Breast epithelium (tissue), 4 donors: ENCODE measurements at places on chromosomes 13 and 19. TPM values are rescaled to one million over a fixed set of nuclear protein-coding genes. Genes with fewer than 3 reads are reported as not detected.

The SERTM1 gene
- total RNA-seq, result 0.16 TPM

DNA sequence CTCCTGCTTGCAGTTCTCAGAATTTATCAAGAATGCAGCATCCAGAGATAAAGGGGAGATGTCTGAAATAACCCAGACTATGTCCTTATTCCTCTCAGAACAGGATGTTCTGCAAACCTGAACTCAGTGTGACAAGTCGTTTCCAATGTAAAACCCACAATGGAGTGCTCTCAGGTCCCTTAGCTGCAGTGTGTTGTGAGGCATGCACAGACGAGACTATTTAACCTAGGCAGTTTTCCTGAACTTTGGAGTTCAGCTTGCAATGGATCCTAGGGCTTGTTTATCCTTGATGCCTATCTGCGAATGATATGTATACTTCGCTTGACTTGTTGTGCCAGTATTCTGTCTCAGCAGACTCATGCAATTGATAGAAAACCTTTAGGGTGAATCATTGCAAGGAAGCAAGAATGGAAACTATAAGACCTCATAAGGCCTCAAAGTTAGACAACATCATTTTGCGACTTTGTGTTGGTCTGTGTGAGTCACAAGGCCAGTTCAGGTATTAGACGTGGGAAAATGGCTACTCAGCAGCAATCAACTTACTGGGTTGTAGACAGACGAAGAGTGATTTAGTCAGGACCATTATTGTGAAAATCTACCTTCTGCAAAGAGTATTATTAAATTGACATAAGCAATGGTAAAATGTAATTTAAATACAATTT is 2439.9 kb upstream of the PCDH20 start:
- no peak for DNase-seq
- no peaks in the 10 kb centered on the region for H3K4me1 ChIP-seq
- H3K27me3 ChIP-seq, result no peaks in the 10 kb centered on the region
- no peaks in the 10 kb centered on the region for H3K36me3 ChIP-seq
- H3K4me3 ChIP-seq, result no peak overlapping the region
- H3K27ac ChIP-seq, result no peak overlapping the region

The KLF1 gene
- not detected for total RNA-seq

The FAM216B gene
- total RNA-seq, result not detected

DNA sequence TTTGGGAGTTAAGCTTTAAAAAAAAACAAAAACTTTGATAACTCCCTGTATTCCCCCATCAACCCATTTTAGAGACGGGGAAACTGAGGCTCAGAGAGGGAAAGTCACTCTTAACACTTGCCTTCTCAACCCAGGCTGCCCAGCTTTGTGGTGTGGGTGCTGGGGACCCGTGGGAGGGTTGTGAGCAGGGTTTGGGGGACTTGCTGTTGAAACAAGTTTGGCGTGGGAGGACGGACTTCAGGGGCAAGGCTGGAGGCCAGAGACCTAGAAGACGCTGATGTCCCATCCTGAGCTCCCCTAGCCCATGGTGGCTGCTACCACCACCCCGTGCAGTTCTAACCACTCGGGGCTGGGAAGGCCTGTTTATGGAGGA is 747 bp upstream of the CACTIN start:
- no peak overlapping the region for H3K27ac ChIP-seq
- H3K27me3 ChIP-seq, result no peaks in the 10 kb centered on the region
- peaks cover 11% of the 10 kb centered on the region for H3K4me1 ChIP-seq
- H3K36me3 ChIP-seq, result no peaks in the 10 kb centered on the region

The CDX2 gene
- 0.33 TPM for total RNA-seq

- no peaks in the 10 kb centered on the region for H3K36me3 ChIP-seq
- no peaks in the 10 kb centered on the region for H3K27me3 ChIP-seq
- DNase-seq, result no peak
- no peaks in the 10 kb centered on the region for H3K4me1 ChIP-seq
- H3K4me3 ChIP-seq, result no peak overlapping the region
Measured at GRCh38 chr13:110886870-110887596, 27.8 kb downstream of the ANKRD10 start.

DNA sequence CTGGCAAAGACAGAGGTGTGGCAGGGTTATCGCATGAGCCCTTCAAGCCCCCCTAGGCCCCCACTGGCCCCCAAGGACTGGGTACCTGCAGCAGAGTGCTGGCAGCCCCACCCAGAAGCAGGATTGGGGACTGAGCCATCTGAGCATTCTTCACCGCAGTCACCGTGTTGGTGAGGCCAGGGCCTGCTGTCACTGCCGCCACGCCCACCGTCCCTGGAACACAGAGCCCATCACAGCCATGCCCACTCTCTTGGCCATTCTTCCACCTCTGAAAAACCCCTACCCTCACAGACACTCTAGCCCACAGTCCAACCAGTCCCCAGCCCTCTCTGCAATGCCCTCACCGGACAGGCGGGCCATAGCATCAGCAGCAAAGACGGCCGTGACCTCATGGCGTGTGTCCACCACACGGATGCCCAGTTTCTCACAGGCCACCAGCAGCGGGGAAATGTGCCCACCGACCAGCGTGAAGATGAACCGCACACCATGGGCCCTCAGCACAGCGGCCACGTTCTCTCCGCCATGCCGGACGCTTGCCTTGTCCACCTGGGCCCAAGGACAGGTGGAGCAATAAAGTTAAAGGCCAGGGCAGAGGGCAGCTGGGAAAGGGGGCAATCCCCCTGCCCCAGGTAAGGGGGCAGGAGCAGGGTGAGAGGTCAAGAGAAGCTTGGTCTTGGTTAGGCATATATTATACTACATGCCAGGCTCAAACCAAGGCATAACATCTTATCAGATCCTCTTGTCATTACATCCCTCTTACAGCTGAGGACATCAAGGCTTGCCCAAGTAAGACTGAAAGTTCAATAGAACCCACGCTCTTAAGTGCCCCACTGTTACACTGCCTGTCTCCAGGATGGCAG is 16.1 kb downstream of the SYDE1 start:
- H3K4me1 ChIP-seq, result peaks cover 9% of the 10 kb centered on the region
- no peak overlapping the region for H3K4me3 ChIP-seq
- H3K36me3 ChIP-seq, result peaks cover 3% of the 10 kb centered on the region
- peak overlapping the region; percentile 88 for H3K27ac ChIP-seq
- DNase-seq, result peak; percentile 48

DNA sequence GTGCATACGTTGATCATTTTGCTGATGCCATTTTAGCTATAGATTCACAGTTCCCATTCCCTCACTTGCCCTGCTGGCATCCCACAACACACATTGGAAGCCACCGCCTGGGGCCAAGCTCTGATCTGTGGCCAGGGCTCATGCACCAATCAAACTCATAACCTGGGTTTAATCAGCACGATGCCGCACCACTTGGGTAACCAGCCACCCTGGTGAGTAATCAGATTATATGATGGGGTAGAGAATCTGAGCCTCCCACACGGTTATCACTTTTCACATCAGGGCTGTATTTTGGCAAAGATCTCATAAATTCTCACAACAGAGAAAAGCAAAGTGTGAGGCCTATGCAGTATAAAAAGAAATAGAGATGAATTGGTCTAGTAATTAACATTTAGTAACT is 66.0 kb upstream of the TNFRSF19 start:
- no peak overlapping the region for H3K4me3 ChIP-seq
- no peak overlapping the region for H3K27ac ChIP-seq
- no peak for DNase-seq
- no peaks in the 10 kb centered on the region for H3K4me1 ChIP-seq
- H3K27me3 ChIP-seq, result no peaks in the 10 kb centered on the region
- no peaks in the 10 kb centered on the region for H3K36me3 ChIP-seq

GRCh38 chr19:49872245-49873128 is 4.7 kb downstream of the AKT1S1 start:
- no peak overlapping the region for H3K27ac ChIP-seq
- H3K36me3 ChIP-seq, result no peaks in the 10 kb centered on the region
- H3K27me3 ChIP-seq, result no peaks in the 10 kb centered on the region
- no peak overlapping the region for H3K4me3 ChIP-seq
- peaks cover 7% of the 10 kb centered on the region for H3K4me1 ChIP-seq

GRCh38 chr13:95533545-95534160 is 18.9 kb upstream of the CLDN10 start:
- no peak for DNase-seq
- H3K27ac ChIP-seq, result no peak overlapping the region

The SPACA4 gene
- not detected for total RNA-seq

DNA sequence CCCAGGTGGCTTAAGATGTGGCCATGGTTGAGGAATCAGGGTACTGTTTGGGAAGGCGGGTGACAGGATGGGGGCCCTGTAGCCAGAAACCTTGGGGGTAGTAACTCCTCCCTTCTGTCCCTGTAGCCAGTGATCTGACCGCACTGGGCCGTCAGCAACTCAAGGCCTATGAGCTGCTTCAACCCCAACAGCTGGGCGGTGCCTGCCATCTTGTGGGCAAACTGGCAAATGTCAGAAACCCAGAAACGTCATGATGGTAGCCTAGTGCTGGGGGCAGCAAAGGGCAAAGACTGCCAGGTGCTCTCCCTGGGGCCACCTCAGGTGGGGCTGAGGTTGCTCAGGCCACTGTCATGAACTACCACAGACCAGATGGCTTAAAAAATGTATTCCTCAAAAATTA is 3.5 kb downstream of the COPE start:
- H3K27ac ChIP-seq, result no peak overlapping the region
- no peak for DNase-seq
- H3K27me3 ChIP-seq, result no peaks in the 10 kb centered on the region
- peaks cover 7% of the 10 kb centered on the region for H3K4me1 ChIP-seq
- no peak overlapping the region for H3K4me3 ChIP-seq

GRCh38 chr13:28466151-28466550 is 28.8 kb downstream of the FLT1 start:
- H3K4me1 ChIP-seq, result no peaks in the 10 kb centered on the region
- H3K36me3 ChIP-seq, result no peaks in the 10 kb centered on the region
- no peaks in the 10 kb centered on the region for H3K27me3 ChIP-seq
- H3K27ac ChIP-seq, result no peak overlapping the region
- no peak overlapping the region for H3K4me3 ChIP-seq

DNA sequence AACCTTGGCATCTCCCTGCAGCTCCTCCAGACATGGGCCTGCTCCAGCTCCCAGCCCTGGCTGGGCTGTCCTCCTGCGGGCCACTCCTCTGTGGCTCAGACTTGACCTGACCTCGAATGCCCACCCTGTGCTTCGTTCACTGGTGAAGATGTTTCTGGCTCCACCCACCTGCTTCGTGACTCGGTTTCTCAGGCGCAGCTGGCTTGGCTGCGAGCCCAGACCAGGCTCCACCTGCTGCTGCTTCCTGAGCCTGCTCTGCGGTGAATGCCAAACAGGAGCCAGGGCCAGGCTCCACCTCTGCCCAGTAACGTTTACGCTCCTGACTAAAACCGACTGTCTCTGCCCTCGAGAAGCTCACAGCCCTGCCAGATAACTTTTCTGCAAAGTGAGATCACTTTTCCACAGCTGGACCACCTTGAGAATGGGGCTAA is 8.9 kb upstream of the RSPH6A start:
- peaks cover 6% of the 10 kb centered on the region for H3K36me3 ChIP-seq
- no peak overlapping the region for H3K4me3 ChIP-seq
- no peaks in the 10 kb centered on the region for H3K4me1 ChIP-seq
- peak; percentile 73 for DNase-seq

- H3K4me1 ChIP-seq, result no peaks in the 10 kb centered on the region
- no peaks in the 10 kb centered on the region for H3K27me3 ChIP-seq
- H3K4me3 ChIP-seq, result no peak overlapping the region
- H3K27ac ChIP-seq, result no peak overlapping the region
Measured at GRCh38 chr19:43681821-43682220, 11.9 kb upstream of the PLAUR start.

DNA sequence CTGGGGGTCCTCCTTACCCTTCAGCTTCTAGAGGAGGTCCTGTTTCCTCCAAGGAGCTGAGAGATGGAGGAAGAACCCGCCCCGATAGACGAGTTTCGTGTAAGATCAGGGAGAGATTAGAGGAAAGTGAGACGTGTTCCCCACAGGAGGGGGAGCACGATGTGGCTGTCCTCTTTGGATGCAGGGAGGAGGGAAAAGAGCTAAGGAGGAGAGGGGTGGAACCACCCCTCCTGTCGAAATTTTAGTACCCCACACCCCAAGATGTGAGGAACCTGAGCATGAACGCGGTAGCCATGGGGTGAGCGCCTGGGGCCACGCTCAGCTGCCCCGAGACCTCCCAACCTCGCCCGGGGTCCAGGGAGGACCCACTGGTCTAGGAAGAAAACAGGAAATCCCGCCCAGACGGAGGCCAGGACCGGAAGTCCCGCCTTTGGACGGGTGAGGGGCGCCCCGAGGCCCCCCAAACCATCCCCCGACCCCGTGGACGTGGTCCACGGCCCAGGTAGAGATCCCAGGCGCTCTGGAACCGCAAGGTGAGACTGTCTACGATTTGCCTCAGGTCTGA is 1.2 kb downstream of the AKT1S1 start:
- H3K27ac ChIP-seq, result peak overlapping the region; percentile 100
- H3K4me1 ChIP-seq, result peaks cover 7% of the 10 kb centered on the region
- H3K36me3 ChIP-seq, result no peaks in the 10 kb centered on the region
- H3K27me3 ChIP-seq, result no peaks in the 10 kb centered on the region
- peak overlapping the region; percentile 92 for H3K4me3 ChIP-seq

- no peak for DNase-seq
- peaks cover 4% of the 10 kb centered on the region for H3K4me1 ChIP-seq
- no peaks in the 10 kb centered on the region for H3K27me3 ChIP-seq
- H3K27ac ChIP-seq, result no peak overlapping the region
- peak overlapping the region; percentile 78 for H3K4me3 ChIP-seq
Measured at GRCh38 chr19:17538684-17539237, 16.7 kb upstream of the COLGALT1 start.

DNA sequence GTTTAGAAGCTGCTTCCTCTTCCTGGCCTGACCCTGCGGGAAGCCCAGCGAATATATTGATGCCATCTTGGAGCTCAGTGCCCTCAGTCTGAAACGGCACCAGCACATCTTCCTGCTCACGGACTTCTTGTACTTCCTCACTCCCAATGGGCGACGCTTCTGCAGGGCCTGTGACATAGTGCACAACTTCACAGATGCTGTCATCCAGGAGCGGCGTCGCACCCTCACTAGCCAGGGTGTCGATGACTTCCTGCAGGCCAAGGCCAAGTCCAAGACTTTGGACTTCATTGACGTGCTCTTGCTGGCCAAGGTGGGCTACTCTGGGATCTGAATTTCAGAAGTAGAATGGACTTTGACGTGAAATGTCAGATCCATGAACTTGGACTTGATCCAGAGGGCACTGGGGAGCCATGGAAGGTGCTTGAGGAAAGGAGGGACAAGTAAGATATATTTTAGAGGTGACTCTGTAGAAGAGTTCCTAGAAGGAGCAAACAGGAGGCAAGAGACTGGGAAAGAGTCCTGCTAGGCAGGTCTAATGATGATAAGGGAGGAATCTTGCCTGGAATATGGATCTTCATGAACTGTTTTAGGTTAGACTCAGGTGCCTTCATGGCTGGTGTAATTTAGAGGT is 38.4 kb upstream of the CYP4F8 start:
- no peak overlapping the region for H3K27ac ChIP-seq
- no peaks in the 10 kb centered on the region for H3K36me3 ChIP-seq
- H3K4me3 ChIP-seq, result no peak overlapping the region
- no peak for DNase-seq

GRCh38 chr13:41708713-41709112 is 251.4 kb downstream of the RGCC start:
- H3K27ac ChIP-seq, result peak overlapping the region; percentile 4
- H3K27me3 ChIP-seq, result no peaks in the 10 kb centered on the region
- no peaks in the 10 kb centered on the region for H3K36me3 ChIP-seq
- H3K4me1 ChIP-seq, result no peaks in the 10 kb centered on the region
- H3K4me3 ChIP-seq, result no peak overlapping the region

The ZNF181 gene
- total RNA-seq, result 48.3 TPM
